ENCODE measurements at places on chromosomes 4 and X.
A peak's percentile ranks its signal among the peaks of the same experiment; 100 is the strongest.

DNA sequence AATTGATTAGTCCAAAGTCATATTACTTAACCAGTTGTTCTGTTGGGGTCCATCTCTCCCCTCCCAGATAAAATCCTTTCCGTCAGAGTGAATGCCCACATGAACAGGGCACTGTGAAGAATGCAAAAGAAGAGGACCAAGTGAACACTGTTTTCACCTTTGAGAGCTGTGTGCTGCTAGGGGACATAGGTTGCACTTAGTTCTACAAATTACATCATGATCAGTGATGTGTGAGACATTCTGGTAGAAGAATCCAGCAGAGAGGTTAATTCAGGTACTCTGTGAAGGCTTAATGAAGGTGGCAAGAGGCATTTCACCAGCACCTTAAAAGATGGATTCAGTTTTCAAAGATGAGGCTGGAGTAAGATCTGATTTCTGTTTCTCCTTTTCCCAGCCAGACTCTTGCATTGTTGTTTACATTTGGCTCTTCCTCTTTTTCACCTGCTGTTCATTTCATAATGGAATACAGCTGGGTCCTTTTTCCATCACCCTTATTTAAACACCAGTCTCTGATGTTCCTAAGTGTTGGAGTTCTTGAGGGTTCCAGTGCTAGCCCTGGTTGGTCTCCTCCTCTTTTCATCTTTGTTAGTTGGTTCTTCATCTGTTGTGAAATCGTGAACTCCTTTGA, 10.9 kb downstream of the GAB1 start:
- no peak for DNase-seq

- DNase-seq: peak; percentile 59
Observed at GRCh38 chr4:106746451-106746850, 289.7 kb downstream of the DKK2 start.

DNA sequence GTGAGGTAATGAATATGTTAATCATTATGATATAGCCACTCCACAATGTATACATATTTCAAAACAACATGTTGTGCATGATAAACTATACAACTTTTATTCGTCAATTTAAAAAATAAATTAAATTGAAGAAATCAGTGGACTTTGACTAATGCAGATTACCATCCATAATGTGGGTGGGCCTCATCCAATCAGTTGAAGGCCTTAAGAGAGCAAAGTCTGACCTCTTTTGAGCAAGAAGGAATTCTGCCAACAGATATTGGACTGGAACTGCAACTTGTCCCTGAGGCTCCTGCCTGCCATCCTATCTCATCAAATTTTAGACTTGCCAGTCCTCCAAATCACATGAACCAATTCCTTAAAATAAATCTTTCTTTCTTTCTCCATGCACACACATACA, 57.4 kb upstream of the SLC16A2 start:
- no peak for DNase-seq

- DNase-seq: no peak
Observed at GRCh38 chr4:125322366-125322730, 7.6 kb downstream of the FAT4 start.

DNA sequence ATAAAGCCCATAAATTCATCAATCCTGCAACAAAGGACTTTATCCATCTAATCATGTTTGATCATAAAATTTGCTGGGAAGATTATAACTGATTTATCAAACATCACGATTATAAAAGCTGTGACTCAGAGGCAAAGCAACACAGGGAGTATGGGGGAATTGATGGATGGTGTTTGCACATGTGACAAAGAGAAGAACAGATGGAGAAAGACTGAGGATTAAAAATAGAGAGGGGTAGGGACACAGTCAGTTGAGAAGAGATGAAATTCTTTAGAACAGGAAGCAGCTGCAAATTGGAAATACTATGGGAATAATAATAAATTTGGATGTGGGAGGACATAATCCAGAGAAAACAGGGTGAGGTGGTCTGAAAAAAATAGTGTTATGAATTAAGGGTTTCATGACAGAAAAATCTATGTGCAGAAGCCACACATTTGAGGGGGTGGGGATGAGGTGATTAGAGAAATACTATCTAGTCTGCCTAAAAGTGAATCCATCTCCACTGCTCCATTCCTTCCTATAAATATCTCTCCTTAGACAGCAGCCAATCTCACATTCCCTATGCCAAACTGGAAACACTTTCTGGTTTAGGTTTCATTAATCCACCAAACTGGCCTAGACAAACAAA, 6.2 kb downstream of the PRR32 start:
- DNase-seq: no peak

GRCh38 chr4:144905286-144905685, 192.7 kb downstream of the ANAPC10 start:
- DNase-seq: no peak

- peak; percentile 13 for DNase-seq
Observed at GRCh38 chr4:122156819-122157218, 4.7 kb downstream of the BLTP1 start.

DNA sequence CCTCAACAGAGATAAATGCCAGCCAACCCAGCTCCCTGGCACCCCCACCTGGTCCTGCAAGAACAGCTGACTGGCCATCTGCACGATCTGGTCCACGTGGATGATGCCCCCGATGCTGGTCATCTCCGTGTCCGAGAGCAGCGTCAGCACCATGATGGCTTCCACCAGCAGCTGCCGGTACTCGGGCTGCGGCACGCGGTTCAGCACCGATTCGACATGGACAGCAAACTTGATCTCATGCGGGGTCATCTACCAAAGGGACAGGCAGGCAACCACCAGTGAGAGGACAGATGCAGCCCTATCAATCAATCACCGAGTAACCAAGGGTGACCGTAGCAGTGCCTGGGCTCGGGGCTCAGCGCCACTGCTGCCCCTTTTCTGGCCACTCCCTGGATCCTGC, 89.8 kb downstream of the PHKA2 start:
- no peak for DNase-seq

DNA sequence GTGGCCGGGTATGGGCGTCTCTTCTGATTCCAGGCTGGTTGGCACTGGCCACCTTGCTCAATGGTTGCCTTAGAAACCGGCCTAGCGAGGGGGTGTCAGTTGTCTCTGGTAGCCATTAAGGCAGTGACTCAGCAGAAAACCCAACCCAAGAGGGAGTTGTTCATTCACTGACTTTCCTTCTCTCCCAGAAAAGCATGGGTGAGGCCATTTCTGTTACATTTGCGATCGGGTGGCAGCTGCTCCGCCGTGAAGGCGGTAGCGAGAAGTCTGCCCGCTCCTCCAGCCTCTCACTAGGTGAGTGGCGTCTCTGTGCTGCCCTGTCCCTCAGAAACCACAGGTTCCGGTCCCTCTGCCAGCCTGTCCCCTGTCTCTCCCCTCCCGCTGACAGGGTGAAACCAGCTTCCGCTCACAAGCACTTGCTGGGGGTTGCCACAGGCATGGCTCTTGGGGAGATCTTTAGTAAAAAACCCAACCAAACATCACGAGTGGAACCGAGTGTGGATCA, 17.4 kb downstream of the IRAK1 start:
- DNase-seq: peak; percentile 82

DNA sequence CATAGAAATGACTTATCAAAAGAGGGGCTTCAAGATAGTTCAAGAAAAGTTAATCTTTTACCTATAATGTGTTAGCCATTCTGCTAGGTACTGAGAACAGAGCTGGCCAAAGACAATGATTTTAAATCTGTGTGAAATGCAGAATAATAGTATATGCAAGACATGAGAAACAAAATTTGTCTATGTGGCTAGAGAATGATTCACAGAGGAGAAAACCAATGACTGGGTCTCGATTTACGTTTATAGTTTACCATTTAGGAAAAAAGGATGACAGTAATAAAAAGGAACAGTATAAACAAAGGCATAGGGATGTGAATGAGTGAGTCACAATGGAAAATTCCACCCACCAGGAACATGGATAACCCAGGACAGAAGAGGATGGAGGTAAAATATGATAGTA, 31.9 kb downstream of the NPFFR2 start:
- DNase-seq: no peak

- no peak for DNase-seq
Observed at GRCh38 chr4:13907255-13907751, 279.8 kb upstream of the BOD1L1 start.

- no peak for DNase-seq
Observed at GRCh38 chr4:123449362-123449761, 52.8 kb downstream of the SPRY1 start.

All from AML-193 (cell line).